ENCODE measurements at places on chromosomes 6 and 20.

- no peak for DNase-seq
Measured at GRCh38 chr6:136822046-136822375, 381 bp upstream of the PEX7 start.

DNA sequence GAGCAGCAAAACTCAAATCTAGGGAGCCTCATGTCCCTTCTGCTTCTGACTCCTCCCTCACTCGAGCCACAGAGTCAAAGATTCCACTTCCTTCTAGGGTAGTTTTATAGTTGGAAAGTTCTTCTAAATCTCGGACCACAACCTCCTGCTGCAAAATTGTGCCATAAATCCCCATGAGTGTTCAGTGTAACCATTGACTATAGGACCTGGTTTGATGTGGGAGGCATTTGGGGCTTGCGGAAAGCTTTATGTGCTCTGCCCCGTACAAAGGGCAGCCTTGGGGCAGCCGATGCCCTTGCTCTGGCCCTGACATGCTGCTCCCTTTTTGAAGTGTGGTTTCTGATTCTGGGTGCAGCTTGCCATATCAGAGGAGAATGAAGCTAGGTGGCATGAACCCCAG lies 43.6 kb upstream of the IER3 start:
- DNase-seq = peak; percentile 18

DNA sequence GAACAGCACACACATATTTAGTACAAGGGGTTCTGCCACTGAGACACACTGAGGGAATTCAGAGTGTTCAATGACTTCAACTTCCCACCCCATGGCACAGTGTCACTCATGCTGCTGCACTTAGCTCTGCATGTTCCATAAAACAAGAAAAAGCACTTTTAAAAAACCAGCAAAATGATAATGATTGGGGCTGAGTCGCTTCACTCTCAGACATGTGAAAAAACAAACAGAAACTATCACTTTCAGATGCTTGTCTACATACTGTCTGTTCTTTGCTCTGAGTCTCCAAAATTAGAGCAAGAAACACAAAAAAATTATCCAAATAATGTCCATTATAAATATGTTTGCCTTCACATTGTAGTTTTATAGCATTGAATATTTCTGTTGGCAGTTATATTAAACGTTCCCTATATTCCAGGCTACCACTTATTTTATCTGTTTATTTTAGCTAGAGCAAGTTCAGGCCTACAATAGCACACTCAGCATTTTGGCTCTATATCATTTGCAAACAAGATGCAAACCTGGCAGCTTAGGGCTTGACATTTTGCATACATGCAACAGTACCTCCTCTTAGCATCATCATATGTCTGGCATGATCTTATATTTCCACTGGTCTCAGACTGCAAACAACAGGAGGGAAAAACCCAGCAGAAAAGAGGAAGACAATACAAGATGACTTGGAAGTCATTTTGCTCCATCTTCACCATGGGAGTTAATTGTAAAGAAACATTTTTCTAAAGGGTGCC lies 398.8 kb downstream of the HACE1 start:
- DNase-seq = no peak

DNA sequence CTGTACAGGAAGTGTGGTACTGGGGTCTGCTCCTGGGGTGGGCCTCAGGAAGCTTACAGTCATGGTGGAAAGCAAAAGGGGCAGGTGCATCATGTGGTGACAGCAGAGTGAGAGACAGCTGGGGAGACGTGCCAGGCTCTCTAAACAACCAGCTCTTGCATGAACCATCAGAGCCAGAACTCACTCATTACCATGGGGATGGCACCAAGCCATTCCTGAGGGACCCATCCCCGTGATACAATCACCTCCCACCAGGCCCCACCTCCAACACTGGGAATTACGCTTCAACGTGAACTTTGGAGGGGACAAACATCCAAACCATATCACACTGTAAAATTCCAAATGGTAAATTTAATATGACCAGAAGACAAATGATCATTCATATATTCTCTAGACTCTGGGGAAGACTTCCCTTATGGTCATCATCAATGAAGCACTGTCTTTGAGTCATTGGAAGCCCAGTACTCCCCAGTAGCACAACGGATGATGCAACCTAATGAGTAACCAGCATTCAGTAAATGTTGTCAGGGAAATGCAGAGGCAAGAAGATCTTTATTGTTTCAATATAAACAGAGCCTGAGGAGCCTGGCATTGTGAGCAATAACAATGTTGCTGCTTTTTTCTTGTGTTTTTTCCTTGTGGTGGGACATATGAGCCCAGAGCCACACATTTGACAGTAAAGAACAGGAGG lies 48.2 kb upstream of the RALY start:
- no peak for DNase-seq

GRCh38 chr6:12034837-12035236 lies 22.7 kb downstream of the HIVEP1 start:
- no peak for DNase-seq

GRCh38 chr6:150668900-150669302 lies 69.2 kb downstream of the PLEKHG1 start:
- DNase-seq = no peak

GRCh38 chr6:69370763-69371162 lies 426.0 kb downstream of the LMBRD1 start:
- DNase-seq = no peak

- DNase-seq = peak; percentile 68
Measured at GRCh38 chr6:167079853-167080297, 43.0 kb upstream of the CCR6 start.

DNA sequence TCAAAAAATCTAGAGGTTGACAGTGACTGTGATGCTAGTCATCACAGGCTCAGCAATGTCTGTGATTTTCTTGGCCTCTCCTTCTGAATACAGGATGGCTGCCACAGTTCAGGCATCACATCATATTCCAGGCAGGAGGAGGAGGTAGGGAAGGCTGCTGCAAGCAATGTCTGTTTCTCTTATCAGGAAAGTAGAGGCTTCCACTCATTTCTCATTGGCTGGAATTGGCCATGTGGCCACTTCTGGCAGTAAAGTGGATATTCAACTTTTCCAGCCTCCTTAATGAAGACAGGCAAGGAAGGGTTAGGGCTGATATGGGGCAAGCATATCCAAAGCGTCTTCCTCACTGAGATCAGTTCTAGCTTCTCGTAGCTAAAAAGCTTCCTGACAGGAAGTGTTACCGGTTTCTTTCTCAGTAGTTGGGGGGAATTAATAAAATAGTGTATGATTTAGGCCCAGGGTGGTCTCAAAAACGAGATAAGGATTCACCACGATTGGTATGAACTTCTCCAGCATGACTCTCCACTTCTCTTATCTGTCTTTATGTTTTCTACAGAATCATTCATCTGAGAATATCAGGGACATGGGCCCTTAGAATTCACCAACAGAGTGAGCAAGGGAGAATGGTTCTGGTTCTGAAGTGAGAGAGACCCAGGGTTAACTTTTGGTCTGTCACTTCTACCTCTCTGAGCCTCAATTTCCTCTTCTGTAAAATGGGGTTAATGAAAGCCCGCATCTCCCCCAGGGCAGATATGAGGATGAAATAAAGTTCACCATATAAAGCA lies 32.7 kb upstream of the PSMF1 start:
- DNase-seq = no peak

DNA sequence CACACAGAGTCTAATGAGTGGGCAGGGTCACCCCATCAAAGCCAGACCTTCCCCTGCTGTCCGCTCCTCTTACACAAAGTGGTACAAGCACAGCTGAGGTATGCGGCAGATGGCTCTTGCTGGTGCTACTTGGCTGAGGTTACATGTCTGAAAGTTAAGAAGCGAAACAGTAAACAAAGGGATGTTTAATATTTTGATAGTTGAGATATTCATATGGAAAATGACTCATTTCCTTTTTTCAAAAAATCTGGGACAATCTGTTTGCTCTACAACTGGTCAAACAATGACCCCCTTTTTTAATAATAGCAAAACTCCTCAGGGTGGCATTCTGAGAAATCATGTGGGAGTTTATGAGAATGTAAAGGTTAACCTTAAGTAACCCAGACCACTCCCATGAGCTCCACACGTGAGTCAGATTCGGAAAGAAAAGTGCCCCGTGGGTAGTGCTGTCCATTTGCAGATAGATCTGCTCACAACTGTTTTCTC lies 245.3 kb downstream of the TBXT start:
- DNase-seq = no peak

DNA sequence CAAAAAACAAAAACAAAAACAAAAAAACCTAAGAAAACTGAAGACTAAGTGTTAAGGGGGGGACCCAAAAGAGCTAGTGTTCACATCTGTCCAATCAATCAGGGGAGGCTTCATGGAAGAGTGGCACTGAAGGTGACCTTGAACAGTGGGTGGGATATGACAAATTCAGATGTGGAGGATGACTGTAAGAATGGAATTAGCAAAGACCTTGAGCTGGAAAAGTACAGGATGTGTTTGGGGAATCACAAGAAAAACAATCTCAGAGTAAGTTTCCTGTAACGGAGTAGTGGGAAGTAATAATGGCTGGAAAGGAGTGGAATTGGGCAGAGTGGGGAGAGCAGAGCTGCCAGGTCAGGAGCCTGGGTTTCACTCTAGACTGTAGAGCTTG lies 2.9 kb upstream of the IER3 start:
- DNase-seq = no peak

- DNase-seq = no peak
Measured at GRCh38 chr20:53355790-53356189, 237.8 kb downstream of the ZNF217 start.

- DNase-seq = no peak
Measured at GRCh38 chr20:37786043-37786442, 92.2 kb downstream of the CTNNBL1 start.

DNA sequence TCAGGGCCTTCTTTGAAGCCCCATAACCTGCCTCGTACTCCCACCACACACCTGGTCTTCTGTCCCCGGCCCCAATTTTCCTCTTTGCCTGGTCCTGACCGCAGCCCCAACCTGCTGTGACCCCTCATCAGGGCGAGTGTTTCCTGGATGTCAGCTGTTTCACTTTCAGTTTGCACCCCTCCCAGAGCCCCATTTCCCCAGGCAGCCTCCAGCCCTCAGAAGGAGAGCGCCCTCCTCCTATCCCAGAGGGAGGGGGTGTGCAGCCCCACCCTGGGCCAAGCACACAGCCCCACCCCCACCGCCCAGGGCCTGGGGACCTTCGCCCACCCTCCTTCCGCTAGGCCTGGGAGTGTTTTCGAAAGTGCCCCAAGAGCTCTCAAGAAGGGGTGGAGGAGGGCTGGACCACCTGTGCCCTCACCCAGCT lies 1.5 kb downstream of the BAK1 start:
- DNase-seq = peak; percentile 57

- DNase-seq = no peak
Measured at GRCh38 chr6:17656092-17656491, 50.6 kb downstream of the NUP153 start.

GRCh38 chr6:7008451-7008988 lies 99.2 kb upstream of the RREB1 start:
- no peak for DNase-seq

DNA sequence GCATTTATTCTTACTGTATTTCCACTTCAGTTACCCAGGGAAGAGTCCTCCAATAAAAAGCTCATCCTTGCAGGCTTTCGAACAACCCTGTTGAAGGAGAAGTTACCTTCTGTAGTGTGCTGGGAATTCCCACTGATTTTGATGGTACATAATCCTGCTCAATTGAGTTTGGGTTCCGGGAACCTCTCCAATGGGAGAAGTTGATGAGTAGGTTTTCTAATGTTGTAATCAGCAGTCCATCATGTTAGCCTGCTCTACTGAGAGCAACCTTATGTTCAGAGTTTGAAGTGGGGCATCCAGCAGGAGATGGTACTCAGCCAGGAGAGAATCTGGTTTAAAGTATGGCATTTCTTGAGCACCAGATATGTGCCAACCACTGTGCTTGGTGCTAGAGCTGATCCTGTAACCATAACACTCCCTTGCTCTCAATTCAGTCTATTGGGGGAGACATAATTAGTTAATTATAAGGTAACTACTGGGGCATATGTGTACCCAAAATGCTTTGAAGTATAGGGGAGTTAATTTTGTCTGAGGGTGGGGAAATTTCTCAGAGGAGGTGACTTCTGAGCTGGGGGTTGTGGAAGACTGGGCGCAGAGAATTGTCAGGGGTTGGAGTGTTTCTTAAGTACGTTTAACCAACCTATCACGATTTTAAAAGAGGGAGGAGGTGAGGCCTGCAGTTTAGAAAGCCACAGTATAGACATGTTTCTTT lies 2.1 kb downstream of the TOP1 start:
- no peak for DNase-seq

DNA sequence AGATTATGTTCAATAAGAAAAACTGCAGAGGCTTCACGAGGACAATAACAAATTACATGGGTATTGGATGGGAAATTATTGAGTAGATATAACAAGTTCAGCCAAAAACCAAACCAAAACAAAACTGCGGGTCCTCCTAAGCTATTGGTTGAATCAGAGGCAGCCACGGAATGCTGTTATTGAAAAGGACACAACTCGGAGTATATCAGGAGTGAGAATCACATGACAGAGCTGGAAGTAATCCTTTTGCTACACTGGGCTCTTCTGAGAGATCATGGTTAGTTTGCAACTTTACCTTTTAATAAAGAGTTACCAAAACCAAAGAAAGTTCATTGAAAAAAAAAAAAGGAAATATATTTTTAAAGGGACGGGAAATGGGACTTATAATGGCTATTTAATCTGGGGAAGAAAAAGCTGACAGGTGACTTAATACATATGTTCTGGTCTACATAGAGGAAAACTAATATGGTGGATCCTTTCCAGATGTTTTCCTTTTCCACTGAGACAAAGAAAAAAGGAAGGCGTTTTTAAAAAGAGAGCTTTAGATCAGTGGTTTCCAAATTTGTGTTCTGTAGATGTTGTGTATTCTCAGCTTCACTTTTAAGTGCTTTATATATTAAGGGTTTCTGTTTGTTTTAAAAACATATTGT lies 6.9 kb upstream of the CITED2 start:
- no peak for DNase-seq

GRCh38 chr6:127381384-127381783 lies 38.0 kb upstream of the ECHDC1 start:
- DNase-seq = no peak

- no peak for DNase-seq
Measured at GRCh38 chr6:15842727-15843117, 179.9 kb upstream of the DTNBP1 start.

- DNase-seq = no peak
Measured at GRCh38 chr6:105968603-105969333, 117.4 kb upstream of the PRDM1 start.

DNA sequence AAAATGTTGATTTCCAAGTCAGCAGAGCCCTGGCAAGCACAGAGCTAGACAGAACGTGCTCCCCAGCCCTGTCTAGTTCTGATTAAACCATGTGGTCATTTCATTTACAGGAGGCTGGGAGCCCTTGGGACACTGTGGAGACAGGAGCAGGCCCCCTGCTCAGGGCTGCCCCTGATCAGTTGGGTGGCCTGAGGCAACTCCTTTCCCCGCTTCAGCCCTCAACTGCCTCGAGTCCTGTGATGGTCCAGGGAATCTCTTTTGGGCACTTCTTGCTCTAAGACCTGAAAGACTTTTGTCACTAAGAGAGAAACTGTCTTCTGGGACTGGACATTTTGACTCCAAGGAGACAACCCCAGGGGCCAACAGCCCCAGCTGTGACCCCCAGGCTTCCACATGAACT lies 13.5 kb downstream of the DYNLRB1 start:
- no peak for DNase-seq

DNA sequence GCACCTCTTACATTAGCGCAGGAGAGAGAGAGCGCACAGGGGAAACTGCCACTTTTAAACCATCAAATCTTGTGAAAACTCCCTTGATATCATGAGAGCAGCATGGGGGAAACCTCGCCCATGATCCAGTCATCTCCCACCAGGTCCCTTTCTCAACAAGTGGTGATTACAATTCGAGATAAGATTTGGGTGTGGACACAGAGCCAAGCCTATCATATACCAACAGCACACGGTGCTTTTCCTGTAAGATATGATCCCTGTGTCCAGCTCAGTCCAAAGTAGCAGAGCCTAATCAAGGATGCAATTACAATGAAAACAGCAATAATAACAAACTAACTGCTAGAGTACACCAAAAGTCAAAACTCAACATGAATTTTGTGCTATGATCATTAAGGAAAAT lies 148.7 kb upstream of the TCF21 start:
- no peak for DNase-seq
